NCI-H187 (cell line): ENCODE measurements at places on chromosomes 4 and X.

- DNase-seq: no peak
Observed at GRCh38 chrX:40646489-40647306, 663 bp downstream of the CXorf38 start.

DNA sequence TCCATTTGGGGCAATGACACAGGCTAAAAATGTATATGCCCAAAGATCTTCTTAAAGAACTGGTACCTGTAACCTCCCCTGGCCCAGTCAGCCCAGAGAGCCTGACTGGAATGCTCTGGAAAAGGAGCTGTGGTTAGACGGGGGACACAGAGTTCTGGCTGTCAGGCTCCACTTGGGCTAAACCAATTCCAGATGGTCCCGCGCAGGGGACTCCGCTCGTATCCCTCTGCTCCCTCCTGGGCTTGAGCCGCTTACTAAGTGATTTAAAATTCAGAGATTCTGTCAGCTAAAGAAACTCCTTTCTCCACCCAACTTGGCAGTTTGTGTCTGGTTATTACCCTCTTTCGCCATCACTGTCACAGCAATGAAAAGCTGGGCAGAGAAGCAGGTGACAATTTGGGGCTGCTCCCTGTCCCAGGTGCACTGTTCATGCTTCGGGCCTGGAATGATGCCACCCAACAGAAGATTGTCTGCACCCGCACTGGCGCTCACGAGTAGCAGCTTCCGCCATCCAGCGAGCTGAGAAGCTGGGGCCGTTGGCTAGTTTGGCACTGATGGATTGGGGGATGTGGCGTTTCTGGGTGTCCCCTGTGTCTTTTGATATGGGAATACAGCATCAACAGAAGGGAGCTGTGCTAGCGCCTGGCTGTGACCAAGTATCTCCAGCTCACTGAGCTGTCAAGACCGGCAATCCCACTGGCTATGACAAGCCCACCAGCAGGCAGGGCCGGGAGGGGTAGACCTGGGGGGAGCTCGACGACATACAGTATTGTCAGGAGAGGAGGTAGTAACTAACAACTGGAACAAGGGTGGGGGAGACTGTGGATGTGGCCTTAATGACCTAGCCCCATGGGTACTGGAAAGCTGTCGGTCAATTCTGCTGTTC, 6.7 kb upstream of the IRAK1 start:
- DNase-seq: no peak

GRCh38 chrX:39000802-39001201, 199.5 kb downstream of the MID1IP1 start:
- no peak for DNase-seq

- no peak for DNase-seq
Observed at GRCh38 chr4:41748571-41749475, at the start of gene PHOX2B. PHOX2B (minus strand) TSS chr4:41748725; CDS start chr4:41748610, 115 bp downstream.

- no peak for DNase-seq
Observed at GRCh38 chrX:147738265-147738664, 173.5 kb upstream of the FMR1 start.

- no peak for DNase-seq
Observed at GRCh38 chr4:120304801-120305200, 238.2 kb upstream of the MAD2L1 start.

- DNase-seq: no peak
Observed at GRCh38 chr4:1246901-1247863, 1.7 kb downstream of the CTBP1 start.

DNA sequence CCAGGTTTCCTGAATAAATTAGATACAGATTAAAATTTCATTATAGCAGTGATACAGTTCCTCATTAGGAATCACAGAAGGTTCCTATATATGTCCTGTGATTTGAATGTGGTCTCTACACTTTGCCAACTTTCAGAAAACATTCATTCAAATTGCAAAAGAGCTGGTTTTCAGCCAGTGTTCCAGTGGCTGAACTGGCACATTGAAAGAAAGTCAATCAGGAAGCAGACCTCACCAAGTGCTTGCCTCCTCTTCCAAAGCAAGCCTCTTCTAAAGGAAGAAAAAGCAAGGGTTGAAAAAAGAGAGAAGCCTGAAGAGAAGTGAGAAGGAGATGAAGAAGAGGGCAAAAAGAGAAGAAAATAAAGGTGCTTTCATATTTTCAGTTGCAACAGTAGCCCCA, 12.7 kb downstream of the KLHL34 start:
- no peak for DNase-seq

DNA sequence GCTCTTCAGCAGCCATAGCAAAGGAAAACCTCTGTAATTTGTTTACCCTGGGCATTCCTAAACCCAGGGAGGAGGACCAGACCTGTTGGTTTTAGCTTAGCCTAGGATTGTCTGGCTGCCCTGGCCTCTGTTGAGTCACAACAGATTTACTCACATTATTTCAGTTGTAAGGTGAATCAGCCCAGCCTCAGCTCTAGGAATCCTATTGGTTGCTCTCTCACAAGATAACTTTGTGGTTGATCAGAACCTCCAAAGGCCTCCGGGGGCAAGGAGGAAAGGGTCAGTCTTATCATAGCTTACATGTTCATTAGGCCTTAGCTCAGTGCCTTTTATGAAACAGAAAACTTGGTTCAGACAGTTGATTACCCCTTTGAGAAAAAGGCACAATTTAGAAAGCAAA, 41.0 kb downstream of the PDK3 start:
- no peak for DNase-seq

- DNase-seq: no peak
Observed at GRCh38 chr4:94298725-94299252, 43.8 kb downstream of the HPGDS start.

GRCh38 chr4:162959046-162959445, 207.6 kb downstream of the NAF1 start:
- no peak for DNase-seq

DNA sequence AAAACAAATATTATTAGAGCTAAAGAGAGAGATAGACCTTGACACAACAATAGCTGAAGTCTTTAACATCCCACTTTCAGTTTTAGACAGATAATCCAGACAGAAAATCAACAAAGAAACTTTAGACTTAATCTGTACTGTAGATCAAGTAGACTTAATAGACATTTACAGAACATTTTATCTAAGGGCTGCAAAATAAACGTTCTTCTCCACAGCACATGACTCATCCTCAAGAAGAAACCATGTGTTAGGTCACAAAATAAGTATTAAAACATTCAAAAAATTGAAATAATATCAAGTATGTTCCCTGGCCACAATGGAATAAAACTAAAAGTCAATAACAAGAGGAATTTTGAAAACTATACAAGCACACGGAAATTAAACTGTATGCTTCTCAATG, 1510.3 kb upstream of the PCDH10 start:
- no peak for DNase-seq
